Mesenteric fat pad (tissue), 1 donor: ENCODE measurements at places on chromosomes 6 and 20. TPM values are rescaled to one million over a fixed set of nuclear protein-coding genes. Genes with fewer than 3 reads are reported as not detected.

The CST2 gene
- not detected for total RNA-seq

The ECT2L gene
- not detected for total RNA-seq

The CFB gene
- 38.0 TPM for total RNA-seq

The GRIK2 gene
- not detected for total RNA-seq

The FAM217A gene
- total RNA-seq, result not detected

The RHAG gene
- total RNA-seq, result not detected

The LPIN3 gene
- total RNA-seq, result 49.8 TPM

The PRPH2 gene
- 1.4 TPM for total RNA-seq

The PNLDC1 gene
- total RNA-seq, result not detected

The SLC12A5 gene
- 1.7 TPM for total RNA-seq

The WFDC12 gene
- total RNA-seq, result not detected

The HNF4A gene
- 0.51 TPM for total RNA-seq

The ADAM33 gene
- 30.7 TPM for total RNA-seq

The FNDC1 gene
- 1.2 TPM for total RNA-seq

The LY6G6D gene
- not detected for total RNA-seq

The TRIM31 gene
- total RNA-seq, result not detected

The SLC35D3 gene
- total RNA-seq, result not detected

The HRH3 gene
- not detected for total RNA-seq

The EDN3 gene
- total RNA-seq, result not detected

The RBM12 gene
- 73.4 TPM for total RNA-seq
